Pancreas (tissue), 10 donors: ENCODE measurements at places on chromosomes 16 and 17. TPM values are rescaled to one million over a fixed set of nuclear protein-coding genes. Genes with fewer than 3 reads are reported as not detected.

The NXN gene
- total RNA-seq = 25.2 TPM

The AGRP gene
- not detected for total RNA-seq

The ARHGAP44 gene
- total RNA-seq = 6.6 TPM

The KAT2A gene
- 17.5 TPM for total RNA-seq

The TMEM98 gene
- total RNA-seq = 35.1 TPM

The TBC1D28 gene
- not detected for total RNA-seq

The MYH1 gene
- not detected for total RNA-seq

- peak overlapping the region; percentile 50 for H3K27ac ChIP-seq
- H3K4me3 ChIP-seq = peak overlapping the region; percentile 80
- no peaks in the 10 kb centered on the region for H3K4me1 ChIP-seq
- H3K36me3 ChIP-seq = no peaks in the 10 kb centered on the region
Measured at GRCh38 chr16:77211880-77212740, 12.9 kb downstream of the SYCE1L start.

DNA sequence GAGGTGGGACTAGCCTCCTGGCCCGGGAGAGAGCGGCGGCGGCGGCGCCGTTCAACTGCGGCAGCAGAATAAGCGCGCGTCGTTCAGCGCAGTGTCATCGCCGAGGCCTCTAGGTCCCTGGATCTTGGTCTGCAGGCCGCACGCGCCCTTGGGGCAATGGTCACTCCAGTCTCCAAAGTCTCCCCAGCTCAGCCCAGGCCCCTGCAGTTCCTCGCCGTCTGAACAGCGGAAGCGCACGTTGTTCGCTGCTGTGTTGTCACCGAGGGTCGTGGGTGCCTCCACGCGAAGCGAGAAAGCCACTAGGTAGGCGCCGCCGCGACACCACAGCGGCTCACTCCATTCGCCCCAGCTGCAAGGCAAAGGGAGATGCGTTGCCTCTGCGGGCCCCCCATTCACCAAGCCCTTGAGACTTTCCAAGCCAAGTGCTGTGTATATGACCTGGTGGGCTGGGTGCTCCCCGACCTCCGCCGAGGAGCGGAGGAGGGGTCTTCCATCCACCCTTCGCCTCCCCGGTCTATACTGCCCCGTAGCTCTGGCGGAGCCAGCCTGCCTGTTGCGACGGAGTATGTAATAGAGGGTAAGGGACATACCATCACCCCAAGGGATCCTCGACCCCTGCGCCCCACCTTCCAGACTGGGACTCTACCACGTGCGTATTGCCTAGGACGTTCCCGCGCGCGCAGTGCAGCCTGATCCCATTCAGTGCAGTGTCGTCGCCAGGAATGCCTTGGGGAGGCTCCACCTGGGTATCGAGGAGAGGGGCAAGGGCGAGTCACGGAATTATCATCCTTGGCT is 656 bp downstream of the VMO1 start:
- peak overlapping the region; percentile 22 for H3K4me3 ChIP-seq
- no peaks in the 10 kb centered on the region for H3K4me1 ChIP-seq
- no peaks in the 10 kb centered on the region for H3K27me3 ChIP-seq
- H3K36me3 ChIP-seq = no peaks in the 10 kb centered on the region
- H3K27ac ChIP-seq = no peak overlapping the region

GRCh38 chr17:613725-614124 is 100.9 kb downstream of the VPS53 start:
- no peak overlapping the region for H3K4me3 ChIP-seq
- DNase-seq = no peak
- H3K36me3 ChIP-seq = no peaks in the 10 kb centered on the region
- H3K27me3 ChIP-seq = no peaks in the 10 kb centered on the region

DNA sequence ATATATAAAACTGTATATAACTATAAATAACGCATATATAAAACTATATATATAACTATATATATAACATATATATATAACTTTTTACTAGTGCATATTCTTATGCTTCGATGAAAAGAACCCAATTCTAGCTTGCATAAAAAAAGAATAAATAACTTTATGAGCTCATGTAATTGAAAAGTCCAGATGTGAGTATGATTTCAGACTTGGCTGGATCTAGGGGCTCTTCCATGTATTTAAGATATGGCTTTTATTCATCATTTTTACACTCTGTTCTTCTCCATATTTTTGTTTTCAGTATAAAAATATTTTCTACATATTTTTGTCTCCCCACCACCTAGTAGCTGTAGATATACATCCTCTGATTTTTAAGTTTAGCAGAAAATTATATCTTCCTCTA is 417.5 kb downstream of the CDH11 start:
- no peaks in the 10 kb centered on the region for H3K4me1 ChIP-seq
- no peaks in the 10 kb centered on the region for H3K36me3 ChIP-seq
- no peaks in the 10 kb centered on the region for H3K27me3 ChIP-seq
- no peak overlapping the region for H3K4me3 ChIP-seq
- no peak for DNase-seq

- H3K36me3 ChIP-seq = no peaks in the 10 kb centered on the region
- H3K4me3 ChIP-seq = no peak overlapping the region
- DNase-seq = no peak
- H3K27ac ChIP-seq = no peak overlapping the region
- peaks cover 17% of the 10 kb centered on the region for H3K4me1 ChIP-seq
- no peaks in the 10 kb centered on the region for H3K27me3 ChIP-seq
Measured at GRCh38 chr16:16021646-16021987, 72.2 kb downstream of the ABCC1 start.

GRCh38 chr17:62761884-62762283 is 46.2 kb downstream of the MARCHF10 start:
- no peak for DNase-seq
- H3K4me1 ChIP-seq = no peaks in the 10 kb centered on the region
- H3K36me3 ChIP-seq = no peaks in the 10 kb centered on the region
- H3K4me3 ChIP-seq = no peak overlapping the region

GRCh38 chr17:22503322-22503899 is 811.1 kb downstream of the KCNJ18 start:
- H3K4me3 ChIP-seq = no peak overlapping the region
- no peaks in the 10 kb centered on the region for H3K36me3 ChIP-seq
- H3K27me3 ChIP-seq = no peaks in the 10 kb centered on the region
- H3K4me1 ChIP-seq = no peaks in the 10 kb centered on the region
- no peak for DNase-seq

DNA sequence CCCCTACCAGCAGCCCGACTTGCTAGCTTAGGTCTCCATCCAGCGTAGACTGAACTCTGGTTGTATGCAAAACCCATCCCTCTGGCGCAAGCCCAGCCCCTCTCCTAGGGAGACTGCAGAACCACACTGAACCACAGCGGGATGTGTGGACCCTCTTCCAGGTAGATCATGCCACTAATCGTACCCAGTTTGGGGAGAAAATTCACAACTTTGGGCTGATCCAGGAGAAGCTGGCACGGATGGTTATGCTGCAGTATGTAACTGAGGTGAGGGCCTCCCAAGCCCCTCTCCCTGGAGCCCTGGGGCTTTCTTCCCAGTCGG is 3.2 kb downstream of the ACADVL start:
- DNase-seq = no peak
- H3K4me3 ChIP-seq = no peak overlapping the region
- peaks cover 11% of the 10 kb centered on the region for H3K36me3 ChIP-seq
- no peak overlapping the region for H3K27ac ChIP-seq
- no peaks in the 10 kb centered on the region for H3K27me3 ChIP-seq

- no peak overlapping the region for H3K4me3 ChIP-seq
- no peaks in the 10 kb centered on the region for H3K27me3 ChIP-seq
- H3K4me1 ChIP-seq = no peaks in the 10 kb centered on the region
- no peaks in the 10 kb centered on the region for H3K36me3 ChIP-seq
Measured at GRCh38 chr16:27963471-27963965, 100.0 kb downstream of the GSG1L start.

- no peak overlapping the region for H3K4me3 ChIP-seq
- no peak for DNase-seq
- no peak overlapping the region for H3K27ac ChIP-seq
- H3K27me3 ChIP-seq = no peaks in the 10 kb centered on the region
Measured at GRCh38 chr17:80761110-80761871, 216.7 kb downstream of the RPTOR start.

- H3K4me3 ChIP-seq = peak within 1 kb of the TSS; percentile 99
- no peaks in the 10 kb centered on the region for H3K36me3 ChIP-seq
- no peaks in the 10 kb centered on the region for H3K27me3 ChIP-seq
- peaks cover 25% of the 10 kb centered on the region for H3K4me1 ChIP-seq
- peak within 1 kb of the TSS; percentile 82 for H3K27ac ChIP-seq
- peak; percentile 71 for DNase-seq
Measured at GRCh38 chr17:8162233-8162996, at the start of gene VAMP2. Gene VAMP2 (minus strand): TSS chr17:8162948. CDS start chr17:8162879, 69 bp downstream.
